Activated CD4-positive, CD25-positive, alpha-beta regulatory T cell treated with anti-CD3 and anti-CD28 coated beads, Interleukin-2, amount 50 U/mL, for 72 hours (primary cell): ENCODE measurements at places on chromosomes 7 and 10.

DNA sequence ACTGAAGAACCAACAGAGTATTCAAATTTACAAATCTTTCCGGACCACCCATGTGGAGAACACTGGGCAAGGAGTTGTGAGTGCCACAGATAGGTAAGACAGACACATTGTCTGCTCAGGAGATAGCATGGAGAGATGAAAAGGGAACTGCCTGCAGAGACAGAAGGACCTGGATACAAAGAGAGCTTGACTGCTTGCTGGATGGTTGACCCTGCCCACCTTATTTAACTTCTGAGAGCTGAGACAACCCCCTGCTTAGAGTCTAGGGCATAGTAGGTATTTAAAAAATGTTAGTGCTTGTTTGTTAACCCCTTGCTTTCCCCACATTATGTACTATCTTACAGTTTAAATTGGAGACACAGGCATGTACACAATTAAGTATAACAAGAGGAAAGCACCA is 314.1 kb downstream of the THSD7A start:
- no peak for DNase-seq

DNA sequence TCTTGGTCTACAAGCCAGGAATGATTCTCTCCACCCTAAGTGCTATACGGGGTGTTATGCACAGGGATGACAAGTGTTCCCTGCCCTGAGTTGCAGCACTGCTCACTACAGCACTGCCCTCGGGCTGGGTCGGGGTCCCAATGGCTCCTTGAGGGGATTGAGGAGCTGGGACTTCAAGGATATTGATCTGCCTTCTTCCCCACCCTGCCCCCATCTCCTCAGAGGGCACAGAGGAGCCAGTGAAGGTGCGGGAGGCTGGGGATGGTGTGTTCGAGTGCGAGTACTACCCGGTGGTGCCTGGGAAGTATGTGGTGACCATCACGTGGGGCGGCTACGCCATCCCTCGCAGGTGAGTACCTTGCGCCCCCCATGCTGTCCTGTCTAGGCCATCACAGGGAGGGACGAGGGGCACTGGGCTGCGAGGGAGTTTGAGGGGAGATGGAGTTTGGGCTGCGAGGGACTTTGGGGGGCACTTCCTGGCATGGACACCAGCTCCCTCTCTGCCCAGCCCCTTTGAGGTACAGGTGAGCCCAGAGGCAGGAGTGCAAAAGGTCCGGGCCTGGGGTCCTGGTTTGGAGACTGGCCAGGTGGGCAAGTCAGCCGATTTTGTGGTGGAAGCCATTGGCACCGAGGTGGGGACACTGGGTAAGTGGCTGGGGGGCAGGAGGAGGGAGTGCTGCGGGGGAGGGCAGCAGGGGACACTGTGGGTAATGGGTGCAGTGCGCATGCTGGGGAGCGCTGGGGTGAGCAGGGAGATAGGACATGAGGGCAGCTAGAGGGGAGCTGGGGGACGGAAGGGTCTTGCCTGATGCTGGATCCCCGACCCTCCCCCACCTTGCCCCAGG is 10.3 kb downstream of the FLNC start:
- no peak for DNase-seq

DNA sequence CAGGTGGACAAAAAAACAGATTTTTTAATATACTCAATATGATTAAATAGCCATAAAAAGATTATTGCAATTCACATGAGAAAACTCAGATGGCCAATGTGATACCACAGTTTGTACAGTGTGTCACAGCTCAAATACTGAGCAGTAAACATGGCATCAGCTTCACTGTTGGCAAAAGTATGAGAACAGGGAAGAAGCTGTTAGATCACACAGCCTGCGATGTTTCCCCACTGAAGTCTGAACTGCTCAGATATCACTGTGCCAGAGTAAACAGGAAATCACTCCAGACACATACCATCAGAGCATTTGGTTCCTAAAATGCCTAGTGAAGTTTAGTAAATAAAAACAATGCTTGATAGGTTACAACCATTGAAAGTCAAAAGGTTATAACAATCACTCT is 347.8 kb downstream of the ETV1 start:
- DNase-seq, result no peak

DNA sequence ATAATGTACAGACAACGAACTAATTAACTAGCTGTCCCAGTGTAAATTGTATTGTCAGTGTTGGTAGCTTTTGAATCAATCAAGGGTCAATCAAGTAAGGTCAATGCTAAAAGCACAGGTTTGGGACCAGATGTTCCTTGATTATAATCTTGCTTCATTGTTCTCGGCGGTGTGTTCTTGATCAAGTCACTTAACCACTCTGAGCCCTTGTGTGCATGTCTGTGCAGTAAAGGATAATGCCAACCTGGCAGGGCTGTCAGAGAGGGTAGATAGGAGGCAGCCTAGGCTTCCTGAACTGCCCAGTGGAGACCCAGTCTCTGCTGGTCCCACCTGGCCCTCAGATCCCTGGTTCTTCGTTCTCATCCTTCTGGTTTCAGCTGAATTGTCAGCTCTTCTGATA is 221.0 kb downstream of the EMX2 start:
- DNase-seq, result no peak

DNA sequence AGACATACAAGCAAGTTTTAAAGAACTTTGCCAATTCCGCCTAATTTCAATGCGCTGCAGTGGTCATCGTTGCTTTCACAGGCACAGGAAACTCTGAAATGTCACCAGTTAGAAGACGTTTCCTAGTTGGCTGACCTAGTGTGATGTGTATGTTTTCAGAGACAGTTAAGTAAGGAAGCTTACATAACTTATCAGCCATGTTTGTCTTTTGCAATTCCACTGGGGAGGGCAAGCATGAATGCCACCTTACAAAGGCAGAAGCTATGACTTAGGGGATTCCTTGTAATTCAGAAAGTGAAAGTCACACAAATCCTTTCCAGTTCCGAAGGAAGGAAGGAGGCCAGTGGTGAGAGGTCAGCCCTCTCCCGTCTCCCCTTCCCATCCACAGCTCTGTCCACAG is 15.0 kb upstream of the NPS start:
- no peak for DNase-seq

GRCh38 chr7:95951997-95952795 is 179.8 kb downstream of the DYNC1I1 start:
- DNase-seq, result no peak

- DNase-seq, result no peak
Observed at GRCh38 chr10:74103560-74104258, 46.9 kb downstream of the AP3M1 start.
